Activated gamma-delta T cell (primary cell): ENCODE measurements at places on chromosomes 3 and 15.

- DNase-seq: no peak
Observed at GRCh38 chr3:184186184-184186901, at the start of gene ABCF3. TSS of gene ABCF3 (plus strand) at chr3:184186199. CDS start at chr3:184186208, 9 bp downstream.

DNA sequence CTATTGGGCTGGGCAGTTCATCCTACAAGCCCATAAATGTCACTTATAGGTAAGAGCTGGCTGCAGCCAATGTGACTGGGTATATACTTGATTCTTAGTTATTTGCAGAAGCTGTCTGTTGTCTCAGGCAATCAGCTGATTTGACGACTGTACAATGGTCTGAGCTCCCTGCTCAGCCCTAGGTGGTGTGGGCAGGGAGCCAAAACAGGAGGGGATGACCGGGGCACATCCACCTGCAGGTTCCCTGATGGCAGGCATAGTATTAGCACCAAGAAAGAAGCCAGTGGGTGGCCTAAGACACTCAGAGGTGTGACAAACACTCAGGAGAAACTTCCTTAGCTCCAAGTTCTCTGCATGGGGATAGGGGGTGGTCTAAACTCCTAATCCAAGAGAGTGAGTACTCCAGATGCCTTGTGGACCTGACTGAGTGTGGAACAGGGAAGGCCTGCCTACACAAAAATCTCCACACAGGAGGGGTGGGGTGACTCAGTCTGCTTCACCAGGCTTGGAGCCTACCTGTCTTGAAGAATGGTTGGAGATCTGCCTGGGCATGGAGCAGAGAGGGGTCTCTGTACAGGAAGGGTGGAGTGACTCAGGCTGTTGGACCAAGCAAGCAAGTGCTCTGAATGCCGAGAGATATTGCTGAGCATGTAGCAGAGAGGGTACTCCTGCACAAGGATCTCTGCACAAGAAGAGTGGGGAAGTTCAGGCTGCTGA, 690.4 kb upstream of the NAALADL2 start:
- DNase-seq: no peak

- DNase-seq: no peak
Observed at GRCh38 chr3:185986198-185986777, 48.5 kb upstream of the TRA2B start.

GRCh38 chr15:64247906-64248541, 85.2 kb upstream of the PPIB start:
- DNase-seq: no peak

DNA sequence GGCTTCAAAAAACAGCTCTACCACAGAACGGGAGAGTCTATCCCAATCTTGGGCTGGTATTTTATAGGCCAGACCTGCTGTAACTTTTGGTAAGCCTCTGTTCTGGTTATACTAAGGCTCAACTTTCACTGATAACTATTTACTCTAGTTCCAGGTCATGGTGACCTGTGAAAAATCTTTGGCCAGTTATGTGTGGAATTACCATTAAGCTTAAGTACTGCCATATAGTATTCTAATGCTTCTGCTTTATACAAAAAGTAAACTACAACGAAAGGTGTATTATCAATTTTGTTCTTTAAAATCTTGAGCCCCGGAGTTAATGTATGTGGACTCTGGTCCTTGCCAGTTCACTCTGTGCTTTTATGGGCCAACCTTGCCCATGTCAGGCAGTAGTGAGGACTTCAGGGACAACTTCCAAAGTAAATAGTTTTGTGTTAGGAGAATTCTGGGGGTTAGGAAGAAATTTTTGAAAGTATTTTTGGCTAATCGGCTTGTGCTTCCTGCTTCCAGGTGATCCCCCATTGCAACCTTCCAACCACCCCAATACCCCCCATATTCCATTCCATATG, 6.4 kb downstream of the SIAH2 start:
- DNase-seq: no peak

DNA sequence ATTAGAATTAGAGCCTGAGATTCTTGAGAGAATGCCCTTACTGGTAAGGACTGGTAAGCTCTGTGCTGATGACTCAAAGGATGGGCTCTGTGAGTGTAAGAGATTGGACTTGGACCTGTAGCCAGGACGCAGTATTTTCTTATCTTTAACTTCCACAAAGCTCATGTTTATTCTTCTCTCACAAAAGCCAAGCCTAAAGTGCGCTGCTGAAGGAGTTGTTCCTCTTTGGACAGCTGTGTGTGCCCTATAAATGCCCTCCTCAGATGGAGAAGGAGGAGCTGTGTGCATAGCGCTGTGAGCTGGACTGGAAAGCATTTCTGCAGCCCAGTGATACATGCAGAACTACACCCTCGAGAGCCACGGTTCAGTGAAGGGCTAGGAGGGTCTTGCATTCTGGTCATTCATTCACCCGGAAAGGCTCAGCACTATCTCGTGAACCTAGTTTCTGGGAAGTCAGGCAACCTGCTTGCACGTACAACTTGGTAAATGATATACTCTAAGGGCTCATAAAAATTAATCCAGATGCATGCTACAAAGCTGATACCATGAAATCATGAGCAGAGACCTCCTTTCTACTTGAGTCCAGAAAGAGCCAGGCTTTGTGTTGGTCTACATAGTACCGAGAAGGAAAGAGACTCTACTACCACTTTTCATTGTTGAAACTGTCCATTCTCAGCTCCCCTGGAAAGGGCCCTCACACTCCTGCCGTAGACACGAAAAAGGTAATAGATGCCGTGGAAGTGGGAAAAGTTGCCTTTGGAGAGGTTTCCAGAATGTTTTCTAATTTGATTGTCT, 103.0 kb upstream of the TBL1XR1 start:
- no peak for DNase-seq

- DNase-seq: no peak
Observed at GRCh38 chr3:135907422-135908165, 57.9 kb upstream of the PPP2R3A start.

DNA sequence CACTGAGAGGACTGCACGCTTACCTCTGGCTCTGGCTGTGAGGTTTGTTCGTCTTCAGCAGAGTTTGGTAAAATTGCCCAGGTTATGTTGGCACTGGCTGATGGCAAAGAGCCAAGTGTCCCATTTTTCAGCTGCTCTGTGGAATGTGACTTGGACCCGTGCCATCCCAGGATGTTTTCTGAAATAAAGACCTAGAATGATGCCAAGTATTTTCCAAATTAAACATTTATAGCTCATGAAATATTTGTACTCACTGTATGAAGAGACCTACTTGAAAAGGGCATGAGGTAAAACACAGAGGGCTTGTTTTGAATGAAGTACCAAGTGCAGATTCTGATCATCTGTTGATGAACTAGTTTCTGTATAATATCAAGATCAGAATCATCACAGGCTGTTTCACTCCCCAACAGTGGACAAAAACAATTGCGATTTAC, 200.5 kb downstream of the STT3B start:
- no peak for DNase-seq

DNA sequence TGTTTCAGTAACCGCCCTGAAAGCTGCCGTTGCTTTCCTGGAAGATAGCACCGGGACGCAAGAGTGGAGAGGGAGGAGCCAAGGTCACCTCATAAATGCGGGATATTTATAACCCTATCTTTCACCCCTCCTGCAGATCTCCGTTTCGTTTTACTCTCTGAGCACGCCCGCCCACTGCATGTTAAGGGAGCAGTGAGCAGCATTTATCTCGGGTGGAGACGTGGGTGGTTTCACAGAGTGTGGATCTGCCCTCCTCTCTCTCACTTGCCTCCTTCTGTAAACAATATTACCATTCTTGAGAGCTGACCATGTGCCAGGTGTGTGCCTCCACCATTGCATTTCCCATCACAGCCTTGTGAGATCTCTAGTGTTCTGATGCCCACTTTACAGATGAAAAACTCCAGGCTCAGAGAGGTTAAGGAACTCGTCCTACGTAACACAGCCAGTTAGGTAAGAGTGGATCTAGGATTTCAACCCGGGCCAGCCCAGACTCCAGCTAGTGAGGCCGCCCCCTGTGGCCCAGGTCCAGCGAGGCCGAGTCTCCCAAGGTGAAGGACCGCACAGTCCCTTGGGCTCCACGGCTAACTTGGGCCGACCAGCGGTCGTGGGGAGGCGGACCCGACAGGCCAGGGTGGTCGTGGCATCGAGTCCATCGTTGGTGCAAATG, 16.9 kb upstream of the SEMA4B start:
- no peak for DNase-seq
